ENCODE measurements at places on chromosomes 2 and 18.
A peak's percentile ranks its signal among the peaks of the same experiment; 100 is the strongest.

GRCh38 chr2:189297446-189297845 is 117.9 kb upstream of the COL5A2 start:
- DNase-seq = no peak

DNA sequence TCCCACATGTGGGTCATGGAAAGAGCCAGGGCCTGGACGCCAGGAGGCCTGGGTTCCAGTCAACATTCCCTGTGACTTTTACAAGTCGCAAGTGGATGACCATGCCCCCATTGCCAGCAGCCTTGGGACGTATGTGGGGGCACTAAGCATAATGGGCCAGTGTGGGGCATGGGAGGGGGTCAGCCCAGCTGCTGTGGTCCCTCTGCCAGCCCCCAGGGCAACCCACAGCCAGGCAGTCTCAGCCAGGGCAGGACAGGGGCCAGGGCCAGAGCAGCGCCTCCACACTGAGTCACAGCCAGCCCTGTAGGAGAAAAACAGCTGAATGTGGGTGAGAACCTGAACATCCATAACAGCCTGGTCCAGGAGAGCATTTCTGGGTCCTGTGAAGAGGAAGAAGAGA is 173.2 kb downstream of the GFPT1 start:
- no peak for DNase-seq

DNA sequence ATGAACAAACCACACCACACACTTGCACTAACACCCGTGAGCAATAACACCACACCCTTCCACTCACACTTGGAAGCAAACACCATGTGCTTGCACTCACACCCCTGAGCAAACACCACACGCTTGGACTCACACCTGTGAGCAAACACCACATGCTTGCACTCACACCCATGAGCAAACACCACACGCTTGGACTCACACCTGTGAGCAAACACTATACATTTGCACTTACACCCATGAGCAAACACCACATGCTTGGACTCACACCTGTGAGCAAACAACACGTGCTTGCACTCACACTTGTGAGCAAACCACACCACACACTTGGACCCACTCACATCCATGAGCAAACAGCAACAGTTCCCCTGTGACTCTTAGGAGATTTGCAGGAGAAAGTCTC is 24.4 kb downstream of the SNTG2 start:
- DNase-seq = no peak

DNA sequence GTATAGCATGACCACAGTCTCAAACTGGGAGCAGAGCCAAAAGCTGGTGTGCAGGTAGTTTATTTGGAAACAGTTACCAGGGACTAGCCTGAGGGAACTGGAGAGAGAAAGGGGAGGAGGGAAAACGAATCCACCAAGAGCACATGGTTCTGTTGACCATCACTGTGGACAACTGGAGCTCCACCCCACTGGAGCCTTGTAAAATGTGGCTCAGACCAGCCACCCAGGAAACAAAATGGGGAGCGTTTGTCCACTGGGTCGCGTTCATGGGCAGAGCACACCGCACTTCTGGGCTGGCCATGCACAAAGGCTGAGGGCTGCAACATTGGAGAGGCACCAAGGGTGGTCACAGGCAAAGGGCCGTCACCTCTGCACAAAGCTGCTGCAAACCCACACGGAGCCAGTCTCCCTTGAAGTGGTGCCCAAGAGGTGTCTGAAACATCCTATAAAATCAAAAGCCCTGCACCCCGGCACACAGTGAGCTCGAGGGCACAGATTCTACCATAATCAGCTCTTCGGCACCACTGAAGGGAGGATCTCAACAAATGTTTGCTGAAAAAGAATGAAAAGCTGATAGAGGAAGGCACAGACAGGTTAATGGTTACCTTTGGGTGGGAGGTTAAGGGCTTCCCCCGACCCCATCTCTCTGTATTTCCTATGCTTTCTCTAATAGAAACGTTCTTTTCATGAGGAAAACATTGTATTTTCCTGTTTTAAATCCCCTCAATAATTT is 192.9 kb downstream of the INHBB start:
- no peak for DNase-seq

- DNase-seq = no peak
Measured at GRCh38 chr2:141109633-141110032, 1021.2 kb downstream of the LRP1B start.

GRCh38 chr2:30639836-30640235 is 167.4 kb downstream of the CAPN13 start:
- DNase-seq = no peak

- DNase-seq = no peak
Measured at GRCh38 chr2:18096836-18097405, 218.5 kb downstream of the KCNS3 start.

GRCh38 chr2:26880161-26880560 is 32.2 kb downstream of the DPYSL5 start:
- DNase-seq = no peak

- no peak for DNase-seq
Measured at GRCh38 chr2:95344215-95344583, 47.1 kb downstream of the KCNIP3 start.

DNA sequence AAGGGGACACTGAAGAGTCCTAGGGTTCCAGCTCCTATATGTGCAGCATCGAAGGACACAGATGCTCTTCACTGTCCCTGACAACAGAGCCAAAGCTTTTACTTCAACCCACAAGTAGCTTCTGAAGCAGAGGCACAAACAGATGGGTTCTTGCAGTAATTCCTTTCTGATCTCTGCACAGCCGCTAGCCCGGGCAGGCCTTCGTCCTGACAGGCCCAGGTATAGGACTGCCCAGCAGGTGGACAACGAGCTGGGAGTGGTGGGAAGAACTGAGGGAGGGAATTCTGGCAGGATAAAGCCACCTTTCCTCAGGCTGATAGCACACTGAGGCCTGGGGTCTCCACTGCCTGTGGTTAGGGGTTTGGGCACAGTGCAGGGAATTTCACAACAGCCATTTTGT is 94.8 kb downstream of the RHOB start:
- no peak for DNase-seq

- no peak for DNase-seq
Measured at GRCh38 chr2:109562421-109562820, 51.3 kb downstream of the SEPTIN10 start.

GRCh38 chr2:74584088-74584645 is 29.6 kb downstream of the DOK1 start:
- DNase-seq = no peak

DNA sequence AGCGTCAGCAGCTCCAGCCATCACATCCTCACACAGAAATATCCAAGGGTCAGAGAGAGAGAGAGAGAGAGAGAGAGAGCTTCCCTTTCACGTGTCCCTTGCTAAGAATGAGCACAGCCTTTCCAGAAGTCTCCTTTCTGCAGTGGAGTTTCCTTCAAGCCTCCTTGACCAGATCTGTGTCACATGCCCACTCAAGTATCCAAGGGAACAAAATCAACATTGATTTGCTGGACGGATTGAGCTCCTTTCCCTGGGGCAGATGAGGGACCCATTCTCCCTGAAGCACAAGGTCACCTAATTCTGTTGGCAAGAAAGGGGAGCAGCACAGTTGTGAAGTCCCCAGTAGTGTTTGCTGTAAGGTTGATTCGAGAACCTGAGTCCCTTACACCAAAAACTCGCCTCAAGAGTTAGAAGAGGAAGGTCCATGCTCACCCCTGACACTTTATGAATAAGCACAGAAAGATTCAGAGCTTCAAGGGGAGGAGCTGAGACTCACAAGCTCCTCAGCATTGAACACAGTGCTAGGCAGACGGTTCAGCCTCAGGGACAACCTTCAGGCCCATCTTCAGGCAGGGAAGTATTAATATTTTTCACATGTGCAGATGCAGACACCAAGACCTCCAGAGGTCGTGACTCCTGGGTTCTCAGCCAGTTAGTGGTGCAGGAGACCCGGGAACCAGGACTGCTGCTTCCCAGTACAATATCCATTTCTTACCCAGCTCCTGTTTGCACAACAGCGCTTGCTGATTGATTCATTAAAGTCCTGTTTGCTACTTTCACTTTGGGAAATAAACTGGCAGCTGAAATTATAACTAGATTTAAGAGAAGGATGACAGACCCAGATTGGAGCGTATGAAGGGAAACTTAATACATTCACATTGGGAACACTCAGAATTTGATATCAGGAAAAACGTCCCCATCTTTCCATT is 38.2 kb upstream of the MARCO start:
- DNase-seq = no peak

DNA sequence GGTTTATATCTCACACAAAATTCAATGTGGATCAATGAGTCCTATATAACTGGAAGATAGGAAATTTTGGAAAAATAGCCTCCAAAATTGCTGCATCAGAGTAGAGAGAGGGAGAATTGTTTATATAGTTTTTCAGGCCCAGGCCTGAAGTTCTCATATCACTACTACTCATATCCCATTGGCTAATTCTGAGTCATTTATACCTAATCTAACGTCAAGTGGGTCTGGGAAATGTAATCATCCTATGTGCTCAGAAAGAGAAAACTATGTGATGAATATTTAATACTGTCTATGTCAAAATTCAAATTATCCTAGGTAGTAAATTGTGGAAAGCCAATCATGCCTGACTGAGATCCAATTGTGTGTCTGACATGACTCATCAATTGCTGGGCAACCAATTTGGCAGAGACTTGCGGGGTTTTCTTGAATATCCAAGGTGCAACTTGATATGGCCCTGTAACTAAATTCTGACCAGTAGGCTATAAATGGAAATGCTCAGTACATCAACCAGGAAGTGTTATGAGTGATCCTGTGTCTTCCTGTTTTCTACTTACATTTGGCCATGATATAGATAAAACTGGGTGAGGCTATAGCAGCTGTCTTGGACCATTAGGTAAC is 744.4 kb downstream of the KCNJ3 start:
- DNase-seq = no peak

DNA sequence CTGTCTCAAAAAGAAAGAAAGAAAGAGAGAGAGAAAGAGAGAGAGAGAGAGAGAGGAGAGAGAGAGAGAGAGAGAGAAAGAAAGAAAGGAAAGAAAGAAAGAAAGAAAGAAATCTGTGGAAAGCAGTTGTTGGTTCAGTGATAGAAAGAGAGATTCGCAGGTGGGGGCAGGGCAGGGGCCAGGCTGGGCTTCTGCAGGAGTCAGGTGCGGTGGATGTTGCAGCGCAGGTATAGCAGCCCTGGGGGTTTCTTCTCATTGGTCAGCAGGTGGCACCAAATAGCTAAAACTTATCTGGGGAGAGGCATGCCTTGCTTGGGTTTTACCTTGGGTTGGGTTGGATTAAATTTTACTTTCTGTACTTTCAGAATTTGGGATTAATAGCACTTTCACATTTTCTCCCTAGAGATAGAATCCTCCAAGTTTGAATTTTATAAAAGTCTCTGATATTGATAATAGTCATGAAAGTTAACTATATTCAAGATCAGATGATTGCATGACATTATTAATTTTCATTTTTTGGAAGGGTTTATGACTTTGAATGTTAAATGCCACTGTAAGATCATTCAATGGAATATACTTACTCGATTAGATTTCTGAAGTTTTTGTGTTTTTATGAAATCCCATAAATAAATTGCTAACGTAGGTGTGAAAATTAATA is 66.6 kb downstream of the SPTBN1 start:
- DNase-seq = peak; percentile 81

- no peak for DNase-seq
Measured at GRCh38 chr18:57428221-57429150, 6.7 kb upstream of the ONECUT2 start.

DNA sequence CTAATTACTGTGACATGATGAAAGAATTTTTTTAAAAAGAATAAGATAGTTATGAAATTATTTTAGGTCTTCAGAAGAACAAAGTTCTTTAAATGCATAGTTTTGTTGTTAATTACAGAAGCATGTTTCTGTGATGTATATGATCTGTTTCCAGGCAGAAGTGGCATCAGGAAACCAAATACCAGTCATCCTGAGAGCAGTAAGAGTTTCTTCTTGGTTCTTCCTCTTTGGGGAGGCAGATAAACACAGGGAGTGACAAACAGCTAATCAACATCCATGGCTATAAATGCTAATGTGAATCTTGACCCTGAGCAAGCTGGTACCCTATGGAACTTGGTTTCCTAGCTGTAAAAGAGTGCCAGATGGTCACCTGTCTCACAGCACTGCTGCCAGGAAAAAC is 29.2 kb downstream of the WIPF1 start:
- DNase-seq = no peak

DNA sequence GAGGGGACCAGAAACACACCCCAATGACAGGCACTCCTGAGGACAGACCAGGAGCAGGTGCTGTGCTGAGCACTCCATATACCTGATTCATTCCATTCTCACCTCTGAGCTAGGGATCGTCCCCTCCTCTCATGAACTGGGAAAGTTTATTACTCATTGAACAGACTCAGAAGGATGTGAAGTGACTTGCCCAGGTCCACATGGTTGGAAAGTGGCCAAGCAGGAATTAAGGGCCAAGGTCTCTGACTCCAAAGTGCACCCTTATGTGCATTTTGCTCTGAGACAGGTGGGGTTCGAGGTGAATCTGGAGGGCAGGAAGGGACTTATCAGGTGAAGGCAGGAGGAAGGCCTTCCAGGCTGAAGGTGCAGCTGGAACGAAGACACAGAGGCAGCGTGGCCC is 25.1 kb upstream of the PLB1 start:
- no peak for DNase-seq

GRCh38 chr2:168912901-168913369 is 11.8 kb downstream of the G6PC2 start:
- no peak for DNase-seq

GRCh38 chr2:236608710-236609109 is 39.1 kb downstream of the ACKR3 start:
- no peak for DNase-seq

DNA sequence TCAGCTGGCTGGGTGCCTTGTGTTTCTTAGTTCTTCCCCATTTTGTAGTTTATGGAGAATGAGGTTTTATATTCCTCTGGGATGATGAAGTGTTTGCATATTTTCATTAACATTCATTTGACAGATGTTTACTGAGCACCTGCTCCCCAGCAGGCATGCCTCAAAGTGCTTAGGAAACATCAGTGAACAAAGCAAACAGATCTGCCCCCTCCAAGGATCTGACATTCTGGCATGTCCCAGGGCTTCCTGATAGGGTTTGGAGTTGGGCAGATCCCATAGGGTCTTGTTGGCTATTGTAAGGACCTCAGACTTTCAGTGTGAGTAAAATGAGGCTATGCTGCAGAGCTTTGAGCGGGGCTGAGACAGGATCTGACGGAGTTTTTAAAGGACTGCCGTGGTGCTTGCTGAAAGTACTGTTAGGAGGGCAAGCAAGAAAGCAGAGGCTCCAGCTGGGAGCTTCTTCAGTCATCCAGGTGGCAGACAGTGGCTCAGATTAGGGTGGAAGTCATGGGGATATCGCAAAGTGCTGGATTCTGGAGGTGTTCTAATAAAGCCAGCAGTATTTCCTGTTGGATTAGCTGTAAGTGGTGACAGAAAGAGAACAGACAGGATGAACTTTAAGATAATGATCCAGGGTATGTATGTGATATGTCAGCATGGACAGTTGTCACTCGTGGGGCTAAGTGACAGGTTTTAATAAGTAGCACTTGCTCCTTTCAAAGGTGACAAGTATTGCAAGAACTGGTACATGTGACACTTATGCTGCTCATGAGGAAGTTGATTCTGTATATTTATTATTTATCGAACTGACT is 11.3 kb upstream of the IAH1 start:
- DNase-seq = no peak

All from CD4-positive, alpha-beta T cell treated with Interleukin-15 for 4 hours (primary cell).